ENCODE measurements at places on chromosomes 4 and X.

DNA sequence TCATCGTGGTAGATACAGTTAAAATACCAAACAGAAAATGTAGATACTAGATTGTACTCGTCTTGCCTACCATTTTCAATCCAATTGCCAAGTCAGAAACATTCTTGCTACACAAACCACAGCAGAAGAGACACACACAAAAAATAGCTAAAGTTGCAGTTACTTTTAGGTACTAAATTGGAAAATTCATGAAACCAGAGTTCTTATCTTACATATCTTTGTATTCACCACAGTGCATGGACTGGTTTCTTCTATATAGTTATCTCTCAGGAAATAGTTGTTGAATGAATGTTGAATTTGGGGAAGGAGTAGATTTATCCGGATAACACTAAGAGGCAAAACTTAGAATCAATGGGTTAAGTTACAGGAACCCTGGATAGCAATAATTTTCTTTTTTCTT is 14.2 kb downstream of the COL4A5 start:
- no peak for DNase-seq

GRCh38 chrX:8126648-8127047 is 44.4 kb downstream of the VCX2 start:
- DNase-seq = no peak

DNA sequence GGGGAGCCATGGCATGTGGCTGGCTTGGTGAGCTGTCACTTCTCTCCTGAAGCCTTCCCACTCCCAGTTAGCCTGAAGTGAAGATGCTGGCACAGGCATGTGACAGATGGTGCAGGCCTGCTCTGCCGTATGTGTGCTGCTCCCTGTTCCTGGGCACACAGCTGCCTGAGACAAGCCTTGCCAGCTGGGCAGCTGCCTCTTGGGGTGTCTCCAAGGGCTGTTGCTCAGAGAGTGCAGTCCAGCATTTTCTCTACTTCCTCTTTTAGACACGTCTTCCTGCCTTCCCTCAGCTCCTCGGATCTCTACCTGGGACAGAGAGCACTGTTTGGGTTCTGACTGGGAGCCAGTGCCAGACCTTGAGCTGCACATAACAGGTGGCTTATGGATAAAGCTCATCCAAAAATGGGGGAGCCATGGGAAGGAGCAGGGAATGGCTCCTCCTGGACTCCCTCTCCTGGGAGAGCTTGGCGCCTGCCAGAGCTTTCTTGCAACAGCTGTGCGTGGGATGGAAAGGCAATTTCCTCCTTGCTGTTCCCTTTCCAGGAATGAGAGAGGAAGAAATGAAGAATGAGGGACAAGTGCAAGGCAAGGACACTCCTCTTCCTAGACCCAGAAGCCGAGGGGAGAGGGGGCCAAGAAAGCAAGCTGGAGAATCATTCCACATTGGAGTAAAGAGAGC is 132.9 kb downstream of the MSL3 start:
- peak; percentile 93 for DNase-seq

- peak; percentile 11 for DNase-seq
Observed at GRCh38 chrX:65595460-65595876, 60.9 kb upstream of the LAS1L start.

- no peak for DNase-seq
Observed at GRCh38 chr4:15587649-15588048, 67.5 kb downstream of the FBXL5 start.

DNA sequence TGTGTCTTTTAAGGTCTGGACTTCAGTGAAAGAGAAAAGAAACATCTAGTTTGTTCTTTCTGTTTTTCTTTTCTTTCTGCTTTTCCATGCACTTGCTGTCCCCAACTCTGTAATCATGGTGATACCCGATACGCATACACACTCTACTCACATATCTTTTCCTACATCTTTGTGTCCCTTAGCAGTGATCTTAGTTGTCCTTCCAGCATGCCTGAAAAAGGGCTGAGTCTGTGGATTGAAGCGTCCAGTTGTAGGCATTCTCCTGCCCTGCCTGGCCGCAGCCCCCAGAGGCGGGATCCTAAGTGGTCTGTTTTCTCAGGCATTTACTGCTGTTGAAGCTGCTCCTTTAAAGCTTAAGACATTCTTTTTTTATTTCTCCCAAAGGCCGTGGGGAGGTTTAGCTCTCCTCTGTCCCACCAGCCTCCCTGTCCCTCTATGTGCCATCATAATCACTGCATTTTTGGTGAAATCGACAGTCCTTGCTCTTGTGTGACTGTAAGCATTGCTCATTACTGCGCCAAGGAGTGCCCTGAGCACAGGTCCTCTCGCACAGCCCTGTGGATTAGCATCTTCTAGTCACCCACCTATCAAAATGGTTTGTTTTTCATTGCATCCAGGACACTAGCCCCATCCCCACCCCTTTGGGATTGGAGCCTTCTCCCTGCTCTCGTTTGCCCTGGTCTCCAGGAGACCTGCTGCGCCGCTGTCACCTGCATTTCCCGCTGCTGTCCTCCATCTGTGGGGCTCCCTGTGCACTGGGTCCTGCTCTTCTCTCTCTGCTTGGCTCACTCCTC is 4.4 kb downstream of the RGS12 start:
- no peak for DNase-seq
